ENCODE measurements at places on chromosomes 2 and 18. TPM values are rescaled to one million over a fixed set of nuclear protein-coding genes. Genes with fewer than 3 reads are reported as not detected.

LINC00305 gene
- not detected for total RNA-seq

DNA sequence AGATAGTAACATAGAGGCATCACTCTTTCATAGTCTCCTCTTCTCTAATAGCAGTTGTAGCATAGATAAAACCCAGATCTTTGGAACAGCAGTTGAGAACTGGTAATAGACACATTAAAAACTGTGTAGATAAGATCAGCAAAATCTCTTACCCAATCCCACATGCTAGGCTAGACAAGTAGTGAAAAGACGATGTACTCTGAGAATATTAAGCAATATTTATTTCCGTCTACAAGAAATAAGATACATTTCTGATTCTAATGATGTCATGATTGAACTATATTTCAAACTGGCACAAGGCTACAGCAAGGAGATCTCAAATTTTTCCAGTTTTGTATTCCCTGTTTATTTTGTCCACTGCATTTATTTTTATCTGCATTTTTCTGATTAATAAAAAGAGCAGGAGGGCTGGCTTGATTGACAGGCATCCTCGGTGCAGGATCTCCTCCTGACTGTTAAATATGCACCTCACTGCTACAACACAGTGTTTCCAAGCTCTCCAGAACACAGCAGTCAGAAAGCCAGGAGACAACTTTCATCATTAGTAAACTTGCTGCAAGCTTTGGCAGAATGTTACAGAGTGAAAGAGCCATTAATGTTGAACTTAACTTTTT lies 73.3 kb upstream of the ATIC start:
- no peak for DNase-seq

DNA sequence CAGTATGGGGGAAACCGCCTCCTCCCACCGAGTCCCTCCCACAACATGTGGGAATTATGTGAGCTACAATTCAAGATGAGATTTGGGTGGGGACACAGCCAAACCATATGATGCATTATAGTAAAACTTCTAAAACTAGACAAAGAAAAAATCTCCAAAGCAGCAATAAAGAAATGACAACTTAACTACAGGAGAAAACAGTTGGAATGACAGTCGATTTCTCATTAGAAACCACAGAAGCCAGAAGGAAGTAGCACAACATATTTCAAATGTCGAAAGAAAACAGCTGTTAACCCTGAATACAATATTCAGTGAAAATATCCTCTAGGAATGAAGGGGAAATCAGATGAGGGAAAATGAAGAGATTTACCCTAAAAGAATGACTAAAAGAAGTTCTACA lies 53.5 kb upstream of the TCF4 start:
- DNase-seq = no peak

DNA sequence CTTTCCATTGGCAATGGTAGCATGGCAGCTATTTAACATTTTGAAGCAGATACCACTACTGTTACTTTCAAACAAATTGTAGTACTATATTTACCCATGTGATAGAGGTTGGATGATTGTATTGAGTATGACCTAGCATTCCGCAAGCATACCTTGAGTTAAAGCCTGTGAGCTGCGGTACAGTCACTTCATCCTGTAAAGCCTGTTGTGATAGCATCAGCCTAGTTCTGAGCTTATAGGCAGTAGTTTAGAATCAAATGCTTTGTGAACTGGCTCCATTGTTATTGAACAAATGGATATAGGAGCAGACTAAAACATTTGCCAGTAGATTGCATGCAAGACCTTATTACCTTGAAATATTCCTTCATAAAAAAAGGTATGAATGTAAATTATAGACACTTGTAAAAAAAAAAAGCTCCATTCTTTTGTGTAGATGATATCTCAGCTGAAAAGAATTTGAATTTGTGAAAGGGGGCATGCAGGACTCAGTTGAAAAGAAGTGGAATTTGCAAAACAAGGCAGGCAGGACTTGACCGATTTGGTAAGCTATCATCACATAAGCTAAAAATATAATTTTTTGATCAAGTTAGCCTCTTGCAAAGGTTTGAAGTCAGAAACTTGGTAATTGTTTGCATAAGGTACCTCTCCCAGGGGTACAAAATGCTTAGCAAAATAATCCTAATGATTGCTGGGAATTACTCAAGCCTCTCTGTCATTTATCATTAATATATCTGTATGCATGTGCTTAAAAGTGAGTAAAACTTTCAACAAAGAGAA lies 138.5 kb upstream of the ITGA4 start:
- no peak for DNase-seq
